Lung microvascular endothelial cell (primary cell): ENCODE measurements at places on chromosomes 7 and 10. TPM values are rescaled to one million over a fixed set of nuclear protein-coding genes. Genes with fewer than 3 reads are reported as not detected.

DNA sequence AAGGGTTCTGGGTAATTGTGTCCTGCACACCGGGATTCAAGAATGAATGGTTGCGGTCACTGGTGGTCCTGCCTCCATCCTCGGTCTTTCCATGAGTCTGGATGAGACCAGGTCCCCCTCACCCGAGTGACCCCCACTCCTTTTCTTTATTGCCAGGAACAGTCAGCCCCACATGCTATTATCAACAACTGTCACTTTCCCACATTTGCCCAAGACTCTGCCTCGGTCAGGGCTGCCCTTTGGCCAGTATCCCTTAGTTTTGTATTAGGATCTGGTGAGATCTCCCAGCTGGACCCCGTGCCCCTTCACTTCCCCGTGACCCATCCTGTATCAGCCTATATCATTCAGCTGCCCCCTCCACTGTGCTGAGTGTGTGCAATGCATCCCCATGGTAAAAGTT lies 288.3 kb downstream of the ADARB2 start:
- no peak for DNase-seq

GRCh38 chr10:52870562-52870961 lies 98.0 kb upstream of the MBL2 start:
- no peak for DNase-seq

The STEAP1B gene
- 2.2 and 8.1 TPM in 2 replicates for total RNA-seq

DNA sequence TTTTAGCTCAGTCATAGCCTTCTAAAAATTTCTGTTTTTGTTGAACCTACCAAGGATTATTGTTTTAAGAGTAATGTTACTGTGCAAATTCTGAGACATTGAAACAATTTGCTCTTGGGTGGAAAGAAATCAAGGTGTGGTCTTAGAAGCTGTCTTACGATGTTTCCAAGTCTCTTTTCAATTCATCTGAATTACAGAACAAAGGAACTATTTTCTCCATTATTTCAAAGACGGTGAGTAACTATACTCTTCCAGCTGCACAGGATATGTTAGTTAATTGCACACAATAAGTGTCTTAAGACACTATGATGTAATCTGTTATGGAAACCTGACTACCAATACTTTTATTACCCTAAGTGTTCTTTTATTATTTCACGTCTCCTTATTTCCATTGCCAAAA lies 106.8 kb upstream of the POM121L12 start:
- DNase-seq: no peak

DNA sequence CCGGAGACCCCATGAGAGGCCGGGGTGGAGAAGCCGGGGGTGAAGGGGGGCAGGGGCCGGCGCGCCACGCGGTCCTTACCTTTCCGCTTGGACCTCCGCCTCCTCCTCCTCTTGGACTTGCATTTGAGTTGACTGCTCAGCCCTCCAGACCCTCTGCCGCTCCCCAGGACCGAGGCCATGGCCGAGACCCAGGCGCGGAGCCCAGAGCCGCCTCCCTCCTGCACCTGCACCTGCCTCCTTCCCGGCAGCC lies 428 bp downstream of the ADARB2 start:
- DNase-seq: no peak

GRCh38 chr10:36173364-36173763 lies 531.3 kb upstream of the FZD8 start:
- DNase-seq: peak; percentile 97

- no peak for DNase-seq
These were observed 598.1 kb downstream of the SH2D4B start for GRCh38 chr10:81135851-81136250.

DNA sequence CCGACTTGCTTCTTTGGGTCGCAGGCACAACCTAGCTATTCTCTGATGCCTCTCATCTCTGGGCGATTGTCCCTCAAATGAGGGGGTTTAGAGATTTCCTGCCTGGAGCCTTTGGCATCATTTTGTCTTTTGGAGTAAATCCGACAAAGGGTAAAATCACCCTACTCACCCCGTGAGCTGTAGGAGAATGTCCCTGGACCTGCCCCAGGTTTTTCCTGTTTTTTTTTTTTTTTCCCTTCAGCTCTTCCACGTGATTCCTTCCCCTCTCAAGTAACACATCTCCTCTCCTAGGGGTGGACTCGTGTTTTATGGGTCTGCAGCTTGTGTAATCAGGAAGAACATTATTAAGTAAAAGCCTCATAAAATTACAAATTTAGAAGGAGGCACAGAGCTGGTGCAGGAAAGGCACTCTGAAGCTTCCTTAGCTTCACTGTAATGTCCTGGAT lies 128.4 kb upstream of the ZNF746 start:
- DNase-seq: no peak

The FAM25G gene
- not detected in 2 replicates for total RNA-seq
